Stimulated activated CD4-positive, alpha-beta T cell treated with anti-CD3 and anti-CD28 coated beads, Interleukin-1b, Interleukin-23, amount 100 ng/mL, for 1 hour (primary cell): ENCODE measurements at places on chromosomes 5 and 9.

- DNase-seq = no peak
Observed at GRCh38 chr9:2018162-2018643, 3.1 kb downstream of the SMARCA2 start.

DNA sequence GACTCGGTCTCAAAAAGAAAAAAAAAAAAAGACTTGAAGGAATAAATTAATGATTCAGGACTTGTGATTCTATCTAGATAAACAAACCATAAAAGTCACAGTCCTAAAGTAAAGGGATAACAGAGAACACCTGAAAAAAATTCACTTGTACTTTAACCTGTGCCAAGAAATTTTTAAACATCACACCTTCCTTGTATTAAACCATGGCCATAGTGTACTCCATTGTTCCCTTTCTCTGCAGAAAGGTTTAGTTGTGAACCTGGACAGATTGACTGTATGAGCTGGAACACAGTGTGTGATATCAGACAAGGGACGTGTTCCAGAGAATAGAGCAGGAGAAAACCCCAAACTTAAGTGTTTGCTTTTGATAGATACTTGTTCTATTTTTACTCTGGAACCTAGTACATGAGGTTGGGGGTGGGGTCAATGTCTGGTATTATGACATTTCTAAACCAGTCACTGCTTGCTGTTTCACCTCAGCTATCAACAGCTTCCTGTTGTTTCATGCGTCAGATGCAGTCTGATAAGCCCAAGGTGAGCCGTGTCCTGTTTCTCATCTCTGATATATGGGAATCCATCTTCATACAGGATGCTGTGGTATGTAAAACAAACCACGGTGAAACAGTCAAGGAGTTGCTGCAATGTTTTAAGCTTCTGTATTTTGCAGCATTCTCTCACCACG, 62.5 kb upstream of the ITGA1 start:
- peak; percentile 24 for DNase-seq

DNA sequence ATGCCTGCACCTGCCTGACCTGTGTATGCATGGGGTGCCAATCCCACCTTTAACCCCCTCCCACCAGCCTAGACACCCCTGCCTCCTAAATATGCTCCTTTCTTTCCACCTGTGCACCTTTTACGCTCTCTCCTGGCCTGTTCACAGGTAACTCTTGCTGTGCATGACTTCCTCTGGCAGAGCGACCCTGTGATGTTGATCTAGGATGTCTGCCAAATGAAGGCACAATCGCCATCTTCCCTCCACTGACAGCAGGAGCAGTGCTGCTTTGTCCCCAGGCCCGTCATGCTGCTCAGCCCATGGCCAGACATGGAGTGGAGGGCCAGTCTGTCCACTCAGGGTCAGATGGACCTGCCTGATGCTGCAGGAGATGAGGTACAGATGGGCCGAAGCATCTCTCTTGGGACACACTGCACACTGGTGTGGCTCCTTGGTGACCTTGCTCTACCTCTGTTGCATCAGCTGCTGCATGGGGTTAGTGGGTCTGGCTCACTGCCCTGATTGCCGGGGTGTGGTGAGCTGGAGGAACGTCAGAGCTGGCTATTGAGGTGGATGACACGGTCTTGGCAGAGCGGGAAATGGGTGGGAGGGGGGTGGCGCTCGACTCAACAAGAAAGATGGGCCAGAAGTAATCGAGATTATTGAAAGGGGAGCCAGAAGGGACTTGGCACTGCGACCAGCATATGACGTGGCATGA, 101.7 kb upstream of the PITX1 start:
- no peak for DNase-seq

- DNase-seq = no peak
Observed at GRCh38 chr5:150001660-150002486, 1.3 kb downstream of the HMGXB3 start.

DNA sequence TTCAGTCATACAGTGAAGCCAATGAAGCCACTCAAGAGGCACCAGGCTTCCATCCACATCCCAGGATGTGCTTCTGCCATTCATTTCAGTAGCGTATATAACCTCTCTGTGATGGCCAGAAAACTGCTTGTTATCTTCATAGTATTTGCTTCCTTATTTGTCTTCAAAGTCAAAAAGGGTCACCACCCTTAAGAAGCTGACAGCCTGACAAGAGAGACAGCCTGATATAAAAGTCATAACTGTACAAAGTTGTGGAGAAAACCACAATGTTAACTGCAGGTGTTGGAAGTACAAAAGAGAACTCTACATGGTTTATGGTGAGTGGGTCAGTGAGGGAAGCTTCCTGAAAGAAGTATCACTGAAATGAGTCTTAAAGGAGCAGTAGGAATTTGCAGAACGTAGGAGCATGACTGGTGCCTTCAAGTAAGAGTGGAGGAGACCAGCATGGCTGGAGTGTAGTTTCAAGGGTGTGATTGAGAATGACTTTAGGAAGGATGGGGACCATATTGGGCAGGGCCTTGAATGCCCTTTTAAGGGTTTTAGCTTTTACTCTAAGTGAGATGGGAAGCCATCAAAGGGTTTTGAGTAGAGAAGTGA, 33.7 kb downstream of the NIM1K start:
- DNase-seq = no peak

DNA sequence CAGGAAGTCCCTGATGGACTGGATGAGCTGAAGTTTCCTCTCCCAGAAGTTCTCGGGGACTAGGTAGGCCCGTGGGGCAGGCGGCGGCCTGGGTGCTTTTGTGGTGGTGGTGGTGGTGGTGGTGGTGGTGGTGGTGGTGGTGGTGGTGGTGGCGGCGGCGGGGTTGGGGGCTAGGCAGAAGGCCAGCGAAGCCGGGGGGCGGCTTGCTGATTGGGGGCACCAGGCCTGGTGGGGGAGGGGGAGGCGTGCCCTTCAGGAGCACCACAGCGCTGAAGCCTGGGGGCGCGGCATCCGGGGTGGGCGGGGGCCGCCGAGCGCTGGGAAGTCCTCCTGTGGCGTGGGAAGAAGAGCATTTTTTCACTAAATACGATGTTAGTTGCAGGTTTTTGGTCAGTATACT, 26.9 kb downstream of the SPATA31C1 start:
- DNase-seq = no peak

GRCh38 chr5:72307968-72308852, 11.8 kb downstream of the MRPS27 start:
- peak; percentile 82 for DNase-seq

- no peak for DNase-seq
Observed at GRCh38 chr9:136018257-136019031, 57.3 kb upstream of the UBAC1 start.

DNA sequence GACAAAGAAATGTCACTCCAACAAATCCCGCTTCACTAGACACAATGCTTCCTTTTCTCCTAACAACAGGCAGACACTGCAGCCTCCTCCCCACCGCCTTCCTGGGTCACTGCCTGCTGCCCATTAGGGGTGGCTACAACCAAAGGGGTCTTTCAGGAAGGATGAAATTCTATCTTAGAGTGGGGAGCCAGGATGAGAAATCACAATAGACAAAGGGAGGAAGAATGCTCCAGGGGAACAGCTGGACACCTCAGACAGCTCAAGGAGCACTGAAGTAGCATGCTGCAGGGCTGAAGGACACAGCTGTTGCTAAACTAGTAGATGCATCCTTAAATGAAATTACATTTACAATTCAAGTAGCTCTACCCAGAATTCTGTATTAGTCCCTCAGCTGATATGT, 54.2 kb downstream of the PRELID2 start:
- no peak for DNase-seq

GRCh38 chr9:135890190-135891026, 16.9 kb downstream of the CAMSAP1 start:
- DNase-seq = no peak

- DNase-seq = no peak
Observed at GRCh38 chr9:3740690-3741419, 215.1 kb upstream of the RFX3 start.

DNA sequence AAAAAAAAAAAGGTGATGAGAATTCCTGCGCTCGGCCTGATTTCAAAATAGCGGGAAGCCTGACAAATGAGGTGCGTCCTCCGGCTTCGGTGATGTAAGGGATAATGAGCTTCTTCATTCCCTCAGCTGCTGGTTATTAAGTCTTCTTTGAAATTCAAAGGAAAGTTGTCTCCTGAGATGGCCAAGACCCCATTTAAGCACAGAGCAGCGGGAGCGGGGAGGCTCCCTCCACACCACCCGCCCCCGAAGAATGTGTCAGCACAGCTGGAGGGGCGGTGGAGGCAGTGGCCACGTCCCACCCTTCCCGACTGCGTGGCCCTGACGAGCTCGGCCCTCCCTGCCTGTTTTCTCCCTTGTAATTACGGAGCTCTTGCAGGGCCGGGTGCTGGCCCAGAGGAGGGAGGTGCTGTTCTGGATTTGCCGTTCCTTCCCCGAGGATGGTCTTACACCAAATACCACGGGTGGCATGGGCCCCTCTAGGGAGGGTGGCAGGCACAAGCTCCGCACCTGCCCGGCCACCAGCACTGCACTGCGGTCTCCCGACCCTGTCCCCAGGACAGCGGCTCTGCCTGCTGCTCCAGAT, 31.0 kb downstream of the SLC9A3 start:
- DNase-seq = no peak

- no peak for DNase-seq
Observed at GRCh38 chr5:163489055-163489744, 16.2 kb upstream of the MAT2B start.

DNA sequence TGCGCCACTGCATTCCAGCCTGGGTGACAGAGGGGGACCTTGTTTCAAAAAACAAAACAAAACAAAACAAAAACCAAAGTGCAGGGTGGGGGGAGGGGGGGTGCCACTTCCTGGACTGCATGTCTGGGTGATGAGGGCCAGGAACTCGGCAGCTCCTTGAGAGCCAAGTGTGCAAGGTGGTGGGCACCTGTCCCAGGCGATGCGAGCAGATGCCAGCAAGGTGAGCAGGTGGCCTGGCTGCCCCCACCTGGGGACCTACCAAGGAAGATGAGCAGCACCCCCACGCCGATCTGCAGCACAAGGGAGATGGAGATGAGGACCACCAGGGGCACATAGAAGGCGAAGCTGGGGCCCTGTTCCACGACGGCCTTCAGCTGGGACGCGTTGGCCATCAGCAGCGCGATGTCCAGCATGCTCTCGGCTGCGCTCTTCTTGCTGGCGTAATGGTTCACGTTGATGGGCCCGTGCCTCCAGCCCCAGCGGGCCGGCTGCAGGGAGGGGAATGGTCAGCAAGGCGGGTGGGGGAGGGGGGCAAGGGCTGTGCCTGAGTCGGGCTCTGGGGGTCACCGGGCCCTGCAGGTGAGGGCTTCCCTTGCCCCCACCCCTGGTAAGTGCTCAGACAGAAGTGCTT, 7.8 kb downstream of the NINJ1 start:
- DNase-seq = no peak

- DNase-seq = no peak
Observed at GRCh38 chr5:113480243-113480642, 8.0 kb downstream of the MCC start.

- no peak for DNase-seq
Observed at GRCh38 chr9:107034831-107035230, 171.9 kb downstream of the ZNF462 start.

DNA sequence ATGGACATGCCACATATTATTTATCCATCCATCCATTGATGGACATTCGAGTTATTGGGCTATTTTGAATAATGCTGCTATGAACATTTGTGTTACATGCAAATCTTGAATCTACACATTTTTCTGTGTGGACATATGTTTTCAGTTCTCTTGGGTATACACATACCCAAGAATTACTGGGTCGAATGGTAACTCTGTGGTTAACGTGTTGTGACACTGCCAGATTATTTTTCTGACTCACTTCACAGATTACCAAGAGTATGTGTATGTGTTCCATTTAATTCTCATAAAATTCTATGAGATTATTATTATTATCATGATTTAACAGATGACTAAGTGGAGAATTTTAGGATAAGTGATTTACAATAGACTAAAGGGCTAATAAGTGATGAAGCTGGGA, 26.7 kb downstream of the CYFIP2 start:
- no peak for DNase-seq

DNA sequence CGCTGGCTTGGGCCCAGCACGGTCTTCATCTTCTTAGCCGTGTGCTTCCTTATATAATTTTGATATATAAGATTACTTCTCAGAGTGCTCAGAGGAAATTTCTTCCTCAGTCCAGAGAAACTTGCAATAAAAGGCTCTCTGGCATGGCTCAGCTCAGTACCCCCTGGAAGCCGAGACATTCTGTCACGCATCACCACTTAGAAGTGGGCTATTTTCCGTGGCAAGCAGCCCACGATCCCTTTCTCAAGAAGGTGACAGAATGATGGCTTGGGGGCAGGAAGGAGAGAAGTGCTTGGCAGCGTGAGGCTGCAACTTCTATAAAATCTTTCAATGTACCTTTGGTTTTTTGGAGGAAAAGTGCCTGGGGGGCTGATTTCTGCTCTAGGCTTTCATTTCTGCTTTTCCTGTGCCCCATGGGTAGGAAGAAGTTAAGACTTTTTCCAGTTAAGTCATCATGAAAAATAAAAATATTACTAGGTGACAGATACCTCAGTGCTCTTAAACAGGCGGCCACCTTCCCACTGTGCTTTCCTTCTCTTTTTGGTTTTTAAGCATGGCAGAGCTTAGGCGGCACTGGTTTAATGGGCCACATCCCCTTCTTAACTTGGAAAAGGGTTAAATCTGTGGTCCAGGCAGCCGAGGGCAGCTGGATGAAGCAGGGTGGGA, 104.6 kb downstream of the MVB12B start:
- no peak for DNase-seq

DNA sequence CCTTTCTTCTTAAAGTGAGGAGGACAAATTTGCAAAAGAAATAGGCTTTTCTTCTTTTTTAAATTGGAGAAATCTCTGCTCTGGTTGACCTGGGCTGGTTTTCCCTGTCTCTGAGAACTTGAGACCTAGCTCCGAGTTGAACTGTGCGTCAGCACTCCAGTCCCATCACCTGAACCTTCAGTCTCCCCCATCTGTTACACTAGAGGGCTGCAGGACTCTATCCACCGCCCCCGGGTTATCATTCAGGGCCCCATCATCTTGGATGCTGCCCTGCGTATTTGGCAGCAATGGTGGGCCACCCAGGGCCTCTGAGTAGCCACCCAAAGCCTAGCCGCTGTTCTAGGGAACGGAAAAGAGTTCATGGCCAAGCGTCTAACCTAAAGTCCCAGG, 2.5 kb downstream of the FOXE1 start:
- DNase-seq = no peak

DNA sequence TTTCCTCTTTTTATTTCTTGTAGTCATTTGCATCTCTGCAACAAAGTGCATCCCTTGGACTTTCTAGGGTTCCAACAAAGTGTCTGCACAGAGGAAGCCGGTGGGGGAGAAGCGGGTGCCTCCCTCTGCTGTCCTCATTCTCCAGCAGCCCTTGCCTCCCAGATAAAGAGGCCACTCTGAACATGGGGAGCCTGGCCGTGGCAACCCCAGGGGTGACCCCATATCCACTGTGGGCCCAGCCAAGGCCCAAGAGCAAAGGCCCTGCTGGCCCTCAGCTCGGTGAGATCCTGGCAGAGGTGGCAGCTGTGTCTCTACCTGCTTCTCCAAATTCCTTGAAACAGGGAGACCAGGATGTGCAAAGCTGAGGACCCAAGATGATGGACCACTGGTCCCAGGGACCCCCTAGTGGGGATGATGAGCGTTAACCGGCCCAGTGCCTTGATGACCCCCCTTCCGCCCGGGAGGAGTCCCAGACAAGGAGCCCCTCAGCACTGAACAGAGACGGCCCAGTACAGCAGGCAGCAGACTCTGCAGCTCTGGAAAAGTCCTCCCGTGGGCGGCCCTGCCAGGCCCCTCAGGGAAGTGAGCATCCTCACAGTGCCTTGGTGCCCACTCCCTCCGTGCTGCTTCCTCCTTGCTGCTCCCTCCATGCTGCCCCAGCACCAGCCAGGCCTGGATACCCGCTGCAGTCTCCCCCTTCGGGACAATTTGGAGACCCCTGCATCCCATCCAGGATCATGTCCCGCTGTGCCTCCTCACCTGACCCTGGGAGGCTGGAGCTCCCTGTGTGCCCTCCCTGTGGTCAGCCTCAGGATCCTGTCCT, 62.5 kb downstream of the MRPL36 start:
- no peak for DNase-seq
